Keratinocyte (primary cell): ENCODE measurements at places on chromosomes 7 and 10.

- DNase-seq, result no peak
Observed at GRCh38 chr10:92076722-92077121, 153.2 kb downstream of the BTAF1 start.

DNA sequence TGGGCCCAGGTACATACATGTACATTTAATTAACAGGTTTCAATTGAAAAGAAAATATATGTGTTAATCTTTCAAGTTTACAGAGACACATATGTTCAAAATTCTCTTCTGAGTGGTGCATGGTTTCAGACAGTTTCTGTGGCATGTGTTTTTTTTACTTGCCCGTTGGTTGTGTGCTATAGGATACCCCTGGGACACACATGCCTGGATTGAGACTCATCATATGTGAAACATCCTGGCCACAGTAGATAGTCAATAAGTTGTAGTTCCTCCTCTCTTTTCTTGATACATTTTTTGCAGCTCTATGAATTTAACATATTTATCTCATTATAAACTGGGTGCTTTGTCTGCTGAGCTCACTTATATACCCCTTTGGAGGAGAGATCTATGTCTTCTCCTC is 207.8 kb upstream of the CTBP2 start:
- no peak for DNase-seq

DNA sequence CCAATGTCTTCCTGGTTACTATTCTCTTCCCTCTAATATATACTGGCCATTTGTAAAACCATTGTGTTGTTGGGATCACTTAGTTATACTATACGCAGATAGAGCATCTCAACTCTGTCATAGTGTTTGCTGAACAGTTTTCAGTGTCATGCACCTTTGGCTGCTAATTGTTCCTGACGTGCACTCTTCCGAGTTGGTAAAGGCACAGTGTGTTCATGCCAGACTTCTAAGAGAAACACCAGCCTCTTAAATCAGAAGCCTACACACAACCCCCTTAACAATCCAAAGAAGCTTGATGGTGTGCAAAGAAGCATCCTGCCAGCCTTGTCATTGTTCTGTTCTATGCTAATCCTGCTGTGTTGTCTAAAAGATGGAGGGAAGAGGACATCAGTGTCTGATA is 131.1 kb downstream of the MAPK8 start:
- DNase-seq, result no peak

DNA sequence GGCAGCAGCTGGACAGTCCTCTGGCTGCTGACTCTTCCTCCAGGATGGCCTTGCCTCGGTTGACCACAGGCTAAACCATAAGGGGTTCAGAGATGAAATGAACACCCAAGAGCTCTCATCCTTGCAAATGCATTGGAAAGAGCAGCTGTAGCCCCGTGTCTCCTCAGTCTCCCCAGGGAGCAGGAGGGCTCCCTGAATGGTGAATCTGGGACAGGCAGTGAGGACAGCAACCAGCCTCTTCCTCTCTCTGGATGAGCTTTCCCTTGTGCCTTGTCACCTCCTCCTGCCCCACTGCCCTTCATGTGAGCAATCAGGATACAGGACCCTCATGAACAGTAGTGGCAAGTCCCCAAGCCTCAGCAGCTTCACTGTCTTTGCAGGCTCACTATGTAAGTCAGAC is 23.9 kb upstream of the GDF10 start:
- DNase-seq, result no peak

- DNase-seq, result peak; percentile 99
Observed at GRCh38 chr7:114819616-114820362, 102.1 kb upstream of the MDFIC start.

DNA sequence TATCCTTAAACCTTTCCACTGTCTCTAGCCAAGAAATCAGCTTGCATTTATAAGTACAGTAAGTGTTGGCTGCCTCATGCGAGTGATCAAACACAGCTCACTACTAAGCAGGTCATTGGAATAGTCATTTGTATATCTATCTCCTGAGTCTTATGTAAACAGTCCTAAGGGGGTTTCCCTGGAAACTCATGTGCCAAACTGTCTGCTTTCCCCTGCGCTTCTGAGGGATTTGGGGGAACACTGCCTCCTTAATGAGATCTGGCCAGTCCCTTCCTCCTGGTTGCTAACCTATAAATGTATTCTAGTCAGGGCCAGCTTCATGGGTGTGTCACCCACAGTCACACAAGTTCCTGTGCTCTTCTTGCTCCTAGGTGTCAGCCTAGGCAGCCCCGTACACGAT is 133.1 kb downstream of the CD36 start:
- no peak for DNase-seq

- DNase-seq, result no peak
Observed at GRCh38 chr10:77409697-77410471, 227.7 kb downstream of the KCNMA1 start.

GRCh38 chr10:93220296-93221170 is 146.8 kb downstream of the CYP26A1 start:
- no peak for DNase-seq

- no peak for DNase-seq
Observed at GRCh38 chr7:5457245-5457735, 33.7 kb upstream of the TNRC18 start.

DNA sequence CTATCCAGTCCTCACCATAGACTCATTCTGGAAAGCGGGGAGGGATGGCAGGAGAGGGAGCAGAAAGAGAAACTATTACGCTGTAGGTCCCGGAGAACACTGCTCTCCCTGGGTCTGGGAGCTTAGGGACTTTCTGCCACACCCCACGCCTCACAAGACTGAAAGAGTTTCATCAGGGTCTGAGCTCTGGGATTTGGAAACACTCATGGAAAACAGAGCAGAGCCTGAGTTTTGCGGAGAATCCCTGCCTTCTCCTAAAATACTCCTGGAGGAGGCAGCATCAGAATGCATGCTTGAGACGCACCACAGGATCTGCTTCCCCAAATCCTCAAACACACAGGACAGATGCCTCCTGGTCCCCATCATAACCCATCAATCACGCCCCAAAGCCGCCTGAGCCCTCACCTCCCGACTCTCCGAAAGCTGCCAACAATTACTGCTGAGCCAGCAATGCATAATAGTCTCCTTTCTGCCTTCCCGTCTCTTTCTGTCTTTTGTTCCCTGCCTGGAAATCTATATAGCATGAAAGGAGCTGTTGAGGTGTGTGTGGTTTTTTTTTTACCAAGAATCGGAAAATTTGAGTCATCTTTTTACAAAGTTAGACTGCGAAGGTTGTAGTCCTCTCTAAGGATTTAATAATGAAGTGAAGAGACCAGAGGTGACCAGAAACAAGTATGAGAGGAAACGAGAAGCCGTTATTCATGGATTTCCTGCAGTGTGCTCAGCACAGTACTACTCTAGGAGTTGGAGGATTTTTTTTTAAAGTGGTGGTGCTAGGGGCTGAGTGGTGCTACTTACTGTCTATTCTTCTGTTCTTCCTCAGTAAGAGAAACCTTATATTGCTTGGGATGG is 37.7 kb downstream of the ASB13 start:
- DNase-seq, result no peak

DNA sequence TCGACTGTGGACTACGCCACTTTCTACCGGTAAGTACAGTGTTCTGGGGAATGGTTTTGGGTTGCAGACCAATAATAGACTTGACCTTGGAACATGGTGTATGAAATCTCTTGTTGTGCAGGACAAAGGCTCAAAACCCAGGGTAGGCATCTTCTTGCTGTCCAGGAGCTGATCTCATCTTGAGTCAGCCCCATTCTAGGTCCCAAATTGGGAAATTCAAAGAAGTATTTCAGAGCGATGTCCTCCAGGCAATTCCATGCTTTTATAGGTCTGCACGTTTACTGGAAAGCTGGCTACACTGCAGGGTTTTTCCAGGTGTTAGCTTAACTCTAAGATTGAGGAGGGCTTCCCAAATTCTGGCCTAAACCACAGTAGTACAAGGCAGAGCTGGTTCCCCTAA is 180.7 kb downstream of the BMPER start:
- DNase-seq, result no peak

DNA sequence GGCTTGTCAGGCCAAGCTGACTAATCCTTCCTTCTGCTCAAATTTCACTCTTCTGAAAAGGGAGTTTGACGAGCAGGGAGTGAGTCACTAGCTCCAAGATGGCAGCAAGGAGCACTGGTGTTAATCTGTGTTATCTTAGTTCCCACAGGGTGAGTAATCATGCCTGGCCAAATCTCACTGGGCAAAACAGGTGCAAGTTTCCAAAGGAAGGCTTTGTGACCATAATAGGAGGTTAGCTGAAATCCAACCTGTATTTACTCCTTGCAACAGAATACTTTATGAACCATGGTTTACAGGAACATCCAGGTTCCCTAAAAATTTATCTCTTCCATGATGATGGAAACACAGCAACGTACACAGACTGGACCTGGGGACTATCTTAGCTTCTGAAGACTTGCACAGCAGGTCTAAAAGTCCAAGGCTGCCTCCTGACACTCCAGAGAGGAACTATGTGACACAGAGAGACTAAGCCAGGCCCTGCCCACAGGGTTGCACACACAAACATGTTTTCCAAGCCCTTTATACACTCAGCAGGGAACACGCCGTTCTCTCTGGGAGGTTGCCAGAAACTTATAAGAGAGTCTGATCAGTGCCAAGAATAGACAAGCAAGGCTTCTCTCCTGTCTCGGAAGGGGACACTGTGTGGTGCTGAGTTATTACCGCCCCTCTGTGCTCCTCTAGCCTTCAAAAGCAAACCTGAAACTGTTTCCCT is 46.3 kb downstream of the PDK4 start:
- no peak for DNase-seq

DNA sequence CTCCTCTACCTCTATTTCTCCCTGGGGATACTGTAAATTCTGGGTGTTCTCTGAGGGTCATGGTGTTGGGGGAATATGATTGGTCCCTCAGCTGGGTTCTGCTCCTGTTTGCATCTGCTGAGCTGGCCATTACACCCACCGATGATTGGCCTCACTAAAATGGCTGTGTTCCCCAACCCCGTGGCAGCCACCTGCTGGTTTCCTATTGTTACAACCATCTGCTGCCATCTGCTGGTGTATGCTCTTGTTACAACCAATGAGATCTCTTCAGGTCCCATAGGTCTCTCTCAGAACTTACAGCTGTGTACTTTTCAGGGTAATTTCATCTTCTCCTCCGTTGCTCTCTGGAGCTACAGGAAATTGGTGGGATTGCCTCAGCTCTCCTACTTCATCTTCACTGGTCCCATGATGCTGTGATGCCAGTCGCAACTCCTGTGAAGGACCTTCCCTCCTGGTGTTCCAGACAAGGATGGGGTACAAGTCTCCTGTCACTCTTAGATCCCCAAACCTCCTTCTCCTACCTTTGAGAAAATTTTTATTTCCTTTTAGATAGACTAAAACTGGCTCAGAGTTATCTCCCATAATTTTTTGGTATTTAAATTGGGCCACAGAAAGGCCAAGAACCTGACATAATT is 303.5 kb upstream of the SMIM30 start:
- DNase-seq, result peak; percentile 50

DNA sequence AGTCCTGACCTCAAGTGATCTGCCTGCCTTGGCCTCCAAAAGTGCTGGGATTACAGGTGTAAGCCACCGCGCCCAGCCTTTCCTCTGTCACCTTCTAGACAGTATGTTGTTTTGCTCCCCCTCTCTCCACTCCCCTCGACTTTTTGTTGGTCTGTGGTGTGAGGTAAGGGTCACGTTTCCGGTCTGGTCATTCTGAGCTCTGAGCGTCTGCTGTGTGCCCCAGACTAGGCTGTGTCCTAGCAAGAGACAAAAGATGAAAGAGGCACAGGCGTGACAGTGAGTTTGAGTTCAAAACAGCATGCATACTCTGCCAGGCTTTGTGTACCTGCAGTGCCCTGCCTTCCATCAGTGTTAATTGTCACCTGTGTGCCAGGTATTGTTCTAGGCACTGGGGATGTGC is 87.4 kb upstream of the PPIF start:
- DNase-seq, result no peak

GRCh38 chr7:43463401-43463980 is 119.4 kb upstream of the STK17A start:
- DNase-seq, result no peak

GRCh38 chr10:2610946-2611345 is 456.4 kb upstream of the PFKP start:
- no peak for DNase-seq

DNA sequence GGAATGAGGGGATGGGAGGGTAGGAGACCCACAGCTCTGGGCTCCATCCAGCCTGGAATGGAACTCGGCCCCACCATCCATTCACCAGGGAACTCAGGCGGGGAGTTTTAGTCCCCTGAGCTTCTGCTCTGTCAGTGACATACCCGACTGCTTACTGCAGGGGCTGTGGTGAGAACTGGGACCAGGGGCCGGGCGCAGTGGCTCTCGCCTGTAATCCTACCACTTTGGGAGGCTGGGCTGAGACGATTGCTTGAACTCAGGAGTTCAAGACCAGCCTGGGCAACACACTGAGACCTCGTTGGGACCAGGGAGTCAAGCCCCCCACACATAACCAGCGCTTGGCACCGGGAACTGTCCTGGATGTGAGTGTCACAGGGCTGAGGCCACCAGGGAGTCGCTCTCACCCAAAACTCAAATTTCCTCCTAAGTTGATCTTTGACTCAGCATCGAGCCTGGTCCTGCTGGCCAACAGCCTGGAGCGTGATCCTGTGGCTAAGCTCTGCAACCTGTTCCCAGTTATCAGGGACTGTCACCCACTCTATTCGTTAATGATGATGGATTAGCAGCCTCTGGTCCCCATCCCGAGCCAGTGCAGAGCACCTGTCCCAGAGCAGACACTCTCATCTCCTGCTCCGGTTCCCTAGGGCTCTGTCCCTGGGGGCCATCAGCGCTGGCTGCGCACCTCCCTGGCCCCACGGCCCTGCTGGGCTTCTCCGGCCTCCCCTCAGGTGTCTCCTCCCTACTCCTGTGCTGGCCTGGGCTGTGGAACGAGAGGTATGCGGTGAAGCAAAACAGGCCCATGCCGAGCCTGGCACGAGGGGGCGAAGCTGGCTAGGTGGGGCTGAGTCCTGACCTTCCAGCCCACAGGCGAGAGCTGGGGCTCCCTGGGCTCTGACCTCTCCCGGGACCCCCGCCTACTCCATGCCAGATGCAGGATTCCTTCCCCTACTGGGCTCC is 902 bp upstream of the CLDN15 start:
- no peak for DNase-seq

DNA sequence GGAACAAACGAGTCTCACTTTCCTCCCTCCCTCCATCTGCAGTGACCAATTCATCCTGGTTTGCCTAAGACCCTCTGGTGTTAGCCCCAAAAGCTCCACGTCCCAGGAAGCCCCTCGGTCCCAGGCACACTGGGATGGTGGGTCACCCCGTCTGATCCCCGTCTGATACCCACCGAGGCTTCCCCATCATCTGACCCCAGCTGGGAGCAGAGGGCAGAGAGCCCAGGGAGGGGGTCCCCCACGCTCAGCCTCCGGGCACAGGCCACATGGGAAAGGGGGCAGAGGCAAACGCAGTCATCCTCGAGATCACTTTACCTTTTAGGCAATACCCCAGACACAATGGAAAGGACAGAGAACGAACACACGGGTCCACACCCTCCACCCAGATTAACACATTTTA is 291.6 kb upstream of the PPP2R2D start:
- DNase-seq, result no peak

GRCh38 chr10:75228834-75229233 is 6.9 kb downstream of the COMTD1 start:
- DNase-seq, result no peak

- DNase-seq, result no peak
Observed at GRCh38 chr7:44172352-44172751, 16.9 kb downstream of the GCK start.
